ENCODE measurements at places on chromosomes 1 and 21.
A peak's percentile ranks its signal among the peaks of the same experiment; 100 is the strongest.

GRCh38 chr1:193325771-193326170, 139.4 kb upstream of the B3GALT2 start:
- no peak for DNase-seq

- DNase-seq, result no peak
Measured at GRCh38 chr21:35954066-35954465, 106.3 kb downstream of the SETD4 start.

DNA sequence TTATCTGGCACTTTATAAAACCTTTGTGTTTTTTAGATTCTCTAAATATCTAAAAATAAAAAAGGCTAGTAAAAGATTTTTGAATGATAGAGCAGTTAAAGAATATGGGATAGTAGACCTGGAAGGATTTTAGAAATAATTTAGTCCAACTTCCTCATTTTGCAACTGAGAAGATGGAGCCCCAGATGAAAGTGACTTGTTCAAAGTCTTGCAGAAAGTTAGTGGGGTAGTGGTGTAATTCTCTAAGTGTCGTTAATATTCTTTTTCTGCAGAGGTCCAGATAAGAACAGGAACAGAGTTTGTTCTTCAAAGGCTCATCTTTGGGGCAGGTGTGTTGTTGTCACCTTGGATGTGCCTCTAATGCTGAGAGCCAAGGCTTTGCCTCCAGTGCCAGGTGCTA, 159.5 kb downstream of the DISC1 start:
- DNase-seq, result no peak

DNA sequence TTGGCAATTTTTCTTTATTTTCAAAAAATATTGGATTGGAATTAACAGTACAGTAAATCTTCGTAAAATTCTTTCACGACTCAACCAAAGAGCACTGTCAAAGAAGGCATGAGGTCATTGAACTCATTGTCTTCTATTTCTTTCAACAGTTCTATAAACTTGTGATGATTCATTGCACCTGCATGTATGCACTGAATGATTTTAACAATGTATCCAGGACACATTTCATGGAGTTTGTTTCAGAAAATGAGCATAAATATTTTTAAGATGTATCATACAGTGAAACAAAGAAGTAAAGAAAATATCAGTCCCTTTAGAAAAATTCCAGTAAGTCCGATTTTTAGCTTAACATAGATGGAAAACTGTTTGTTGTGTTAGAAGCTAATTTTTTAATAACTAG, 33.6 kb upstream of the CD34 start:
- DNase-seq, result no peak

GRCh38 chr1:160200786-160201185, 4.4 kb upstream of the PEA15 start:
- DNase-seq, result no peak

GRCh38 chr1:230084408-230085177, 17.6 kb downstream of the GALNT2 start:
- no peak for DNase-seq

- no peak for DNase-seq
Measured at GRCh38 chr1:6243993-6244392, at the start of gene HES3. Gene HES3, plus strand, starts transcription at chr1:6244179. Its CDS starts 187 bp downstream, at chr1:6244366.

GRCh38 chr1:27473755-27474154, 16.2 kb downstream of the WASF2 start:
- DNase-seq, result no peak

DNA sequence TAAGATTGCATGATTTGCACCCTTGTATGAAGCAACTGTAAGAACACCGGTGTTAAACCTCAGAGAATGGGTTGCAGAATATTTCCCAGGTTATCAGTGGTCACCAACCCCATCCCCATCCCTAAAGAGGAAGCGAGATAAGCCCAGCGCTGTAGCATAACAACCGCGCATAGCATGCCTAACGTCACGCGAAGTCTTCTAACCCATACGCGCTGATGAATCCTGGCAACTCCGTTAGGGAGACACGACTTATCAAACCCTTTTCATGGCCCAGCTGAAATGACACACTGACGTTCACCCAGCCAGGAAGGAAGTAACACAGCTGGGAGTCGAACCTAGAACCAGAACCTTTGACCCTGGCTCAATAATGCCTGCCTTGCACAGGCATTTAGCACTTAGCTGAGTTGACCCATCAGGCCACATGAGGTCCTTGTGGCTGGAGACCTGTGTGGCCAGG, 24.2 kb downstream of the TMEM51 start:
- DNase-seq, result no peak

GRCh38 chr1:1927751-1928150, 8.7 kb upstream of the TMEM52 start:
- DNase-seq, result no peak

- DNase-seq, result no peak
Measured at GRCh38 chr1:88488237-88488636, 195.8 kb upstream of the PKN2 start.

DNA sequence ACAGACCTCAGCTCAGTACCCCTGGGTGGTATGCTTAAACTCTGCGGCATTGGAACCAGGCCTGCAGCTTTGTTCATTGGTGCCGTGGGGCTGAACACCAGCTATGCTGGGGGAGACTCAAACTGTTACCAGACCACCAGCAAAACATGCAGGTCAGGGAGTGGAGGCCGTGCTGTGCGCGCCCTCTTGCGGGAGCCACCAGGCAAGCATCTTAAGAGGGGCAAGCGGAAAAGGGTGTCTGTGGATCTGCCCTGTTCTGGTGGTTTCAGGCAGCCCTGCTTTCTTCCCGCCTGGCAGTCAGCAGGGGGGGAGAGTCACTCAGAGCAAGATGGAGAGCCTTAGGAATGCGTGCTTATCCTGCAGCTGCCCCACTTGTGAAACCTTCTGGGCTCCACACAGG, 276.9 kb upstream of the ZRANB2 start:
- no peak for DNase-seq

DNA sequence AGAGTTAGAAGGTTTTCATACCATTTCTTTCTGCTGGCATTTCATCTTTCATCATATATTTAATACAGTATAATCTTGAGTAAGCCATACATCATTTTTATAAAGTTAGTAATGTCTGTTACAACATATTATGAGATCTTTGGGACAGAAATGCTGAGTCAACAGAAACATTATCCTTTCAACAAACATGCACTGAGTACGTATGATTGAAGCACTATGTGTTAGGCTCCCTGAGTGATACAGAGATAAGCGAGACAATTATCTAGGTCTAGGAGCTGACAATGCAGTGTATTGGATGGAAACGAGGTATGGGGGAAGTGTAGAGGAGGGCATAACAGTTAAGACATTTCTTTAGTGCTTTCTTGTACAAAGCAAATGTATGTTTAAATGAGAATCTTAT, 19.7 kb upstream of the GPR52 start:
- no peak for DNase-seq

GRCh38 chr1:222071387-222071786, 329.5 kb upstream of the DUSP10 start:
- DNase-seq, result no peak

- no peak for DNase-seq
Measured at GRCh38 chr1:198328458-198329032, 171.7 kb downstream of the NEK7 start.

GRCh38 chr1:84060781-84061180, 61.8 kb upstream of the TTLL7 start:
- DNase-seq, result no peak

- no peak for DNase-seq
Measured at GRCh38 chr1:39269791-39270342, 65.4 kb downstream of the MACF1 start.

GRCh38 chr1:160428053-160428452, 27.7 kb downstream of the VANGL2 start:
- DNase-seq, result no peak

GRCh38 chr1:228870041-228870713, 134.9 kb downstream of the RHOU start:
- no peak for DNase-seq

DNA sequence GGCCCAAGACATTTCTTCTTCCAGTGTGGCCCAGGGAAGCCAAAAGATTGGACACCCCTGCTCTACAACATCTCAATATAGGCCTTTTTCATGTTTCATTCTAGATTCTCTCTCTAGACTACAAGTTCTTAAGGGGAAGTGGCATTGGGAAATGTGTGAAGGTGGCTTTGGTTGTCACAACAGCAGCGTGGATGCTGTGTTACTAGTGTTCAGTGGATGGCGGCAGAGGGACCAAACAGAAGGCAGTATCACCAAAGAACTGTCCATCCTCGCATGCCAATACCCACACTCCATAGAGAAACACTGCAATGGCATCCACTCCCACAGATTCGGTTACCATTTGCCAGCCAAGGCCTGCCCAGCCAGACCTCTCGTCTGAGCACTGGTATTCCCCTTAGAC, 24.3 kb upstream of the IFNAR2 start:
- no peak for DNase-seq

- no peak for DNase-seq
Measured at GRCh38 chr1:225766967-225767633, 10.5 kb upstream of the SRP9 start.

DNA sequence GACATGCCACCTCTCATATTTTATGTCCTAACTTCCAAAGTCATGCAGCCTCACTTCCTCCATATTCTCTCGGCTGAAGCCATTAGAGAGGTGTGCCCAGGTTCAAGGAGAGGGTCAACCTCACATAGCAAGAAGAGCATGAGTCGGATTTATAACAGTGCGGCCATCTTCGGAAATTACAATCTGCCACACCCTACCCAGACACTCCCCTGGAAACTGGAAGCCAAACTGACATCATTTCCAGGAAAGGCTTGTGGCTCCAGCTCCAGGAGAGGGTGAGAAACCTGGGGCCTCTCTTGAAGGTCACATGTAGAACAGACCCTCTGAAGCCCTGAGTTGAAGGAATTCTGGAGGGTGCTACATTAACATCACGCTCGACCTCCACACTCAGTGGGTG, 73.5 kb downstream of the RRAGC start:
- DNase-seq, result no peak

DNA sequence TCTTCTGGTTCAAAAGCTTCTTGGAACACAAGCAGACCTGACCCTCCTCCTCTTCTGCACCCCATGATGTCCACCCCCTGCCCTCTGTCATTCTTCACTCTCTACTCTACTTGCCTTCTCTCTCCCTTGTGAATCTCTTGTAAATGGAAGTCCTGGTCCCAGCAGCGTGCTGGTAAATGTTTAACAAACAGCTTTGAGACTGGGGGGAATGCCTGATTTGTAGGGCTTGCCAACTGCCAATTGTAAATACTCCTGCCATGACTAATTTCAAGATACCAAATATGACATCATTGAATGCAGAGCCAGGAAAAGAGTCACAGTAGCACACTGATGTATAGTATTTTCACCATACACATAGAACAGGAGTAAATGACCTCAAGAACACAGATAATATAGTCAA, 40.9 kb upstream of the LRRN2 start:
- DNase-seq, result no peak

- DNase-seq, result peak; percentile 50
Measured at GRCh38 chr1:205918955-205919746, 24.1 kb downstream of the SLC26A9 start.

- DNase-seq, result peak; percentile 69
Measured at GRCh38 chr1:44652445-44653106, 21.7 kb downstream of the TMEM53 start.

GRCh38 chr1:172105230-172105629, 263.9 kb downstream of the DNM3 start:
- DNase-seq, result no peak

DNA sequence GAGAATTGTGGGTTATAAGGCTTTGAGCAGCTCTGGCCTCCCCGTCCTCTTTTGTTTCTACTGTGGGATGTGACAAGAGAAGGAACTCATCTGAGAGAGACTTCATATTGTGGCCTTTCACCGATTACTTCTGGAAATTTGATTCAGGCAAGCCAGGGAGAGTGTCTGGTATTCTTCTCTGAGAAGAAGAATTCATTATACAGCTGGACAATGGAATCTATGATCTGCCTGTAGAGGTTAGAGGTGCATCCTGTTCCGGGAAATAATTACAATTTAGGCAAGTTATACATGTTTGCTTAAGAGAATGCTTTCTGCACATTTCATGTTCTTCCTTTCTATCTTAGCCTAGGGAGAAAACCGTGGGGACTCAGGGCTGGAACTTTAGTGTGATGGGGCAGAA, 12.8 kb upstream of the RNU1-2 start:
- no peak for DNase-seq

DNA sequence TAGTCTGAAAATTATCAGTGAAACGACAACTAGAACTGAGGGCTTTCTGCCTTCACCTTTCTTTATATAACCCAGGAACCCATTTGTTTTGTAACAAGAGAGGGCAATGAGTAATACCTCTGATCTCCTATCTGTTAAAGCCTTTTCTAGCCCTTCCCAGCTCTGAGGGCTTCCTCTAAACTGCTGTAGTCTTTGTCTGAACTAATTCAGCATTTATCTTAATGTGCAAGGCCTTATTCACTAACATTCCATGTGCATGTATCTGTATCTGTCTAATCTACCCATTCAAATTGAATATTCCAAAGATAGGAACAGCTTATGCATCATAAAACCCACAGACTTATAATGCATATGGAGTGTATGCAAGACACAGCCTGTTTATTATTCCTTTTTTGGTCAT, 167.1 kb downstream of the LYPLAL1 start:
- no peak for DNase-seq

GRCh38 chr1:186828611-186829454, at the start of gene PLA2G4A:
Gene PLA2G4A, plus strand, starts transcription at chr1:186828949. Its CDS starts 25,406 bp downstream, at chr1:186854355.
- no peak for DNase-seq

- no peak for DNase-seq
Measured at GRCh38 chr1:57794078-57794477, 370.2 kb upstream of the DAB1 start.

- no peak for DNase-seq
Measured at GRCh38 chr1:89022167-89022959, at the start of gene GBP3. Gene GBP3, minus strand, starts transcription at chr1:89022866. Its CDS starts 2,145 bp downstream, at chr1:89020721.

GRCh38 chr21:31282095-31282709, 61.9 kb downstream of the TIAM1 start:
- no peak for DNase-seq

GRCh38 chr1:157104598-157105293, 5.1 kb upstream of the ETV3L start:
- DNase-seq, result no peak

DNA sequence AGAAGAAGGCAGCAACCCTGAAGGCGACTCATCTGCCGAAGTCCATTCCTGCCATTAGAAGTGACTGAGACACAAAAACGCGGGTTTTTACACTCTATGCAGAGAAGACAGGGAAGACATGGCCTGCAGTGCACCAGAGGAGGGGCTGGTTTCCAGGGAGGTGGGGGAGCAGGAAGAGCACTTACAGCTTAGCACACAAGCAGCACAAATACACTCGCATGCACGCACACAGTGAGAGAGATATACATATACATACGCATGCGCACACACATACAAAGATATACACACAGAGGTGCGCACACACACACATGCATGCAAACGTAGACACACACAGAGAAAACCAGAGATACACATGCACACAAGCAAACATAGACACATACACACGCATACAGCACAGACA, 210.9 kb upstream of the CSF3R start:
- DNase-seq, result no peak

DNA sequence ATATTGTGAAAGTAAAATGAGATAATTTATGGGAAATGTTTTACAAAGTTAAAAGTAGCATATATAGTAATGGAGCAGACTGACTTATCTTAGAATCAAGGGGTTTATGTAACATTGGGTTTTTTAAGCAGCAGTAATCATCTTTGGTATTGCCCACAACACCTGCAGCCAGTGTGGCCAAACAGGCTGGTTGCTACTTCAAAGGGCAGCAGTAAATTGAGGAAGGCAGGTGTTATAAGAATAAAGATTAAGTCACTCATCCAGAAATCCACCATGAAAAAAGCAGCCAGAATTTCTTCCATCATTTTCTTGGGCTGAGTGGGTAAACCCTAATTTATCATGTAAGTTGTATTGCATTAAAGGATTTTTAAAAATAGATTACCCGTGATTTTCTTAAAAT, 16.7 kb downstream of the DYNLT5 start:
- no peak for DNase-seq

GRCh38 chr1:242005866-242006535, 7.1 kb upstream of the MAP1LC3C start:
- no peak for DNase-seq
